ENCODE measurements at places on chromosomes 13 and 19. TPM values are rescaled to one million over a fixed set of nuclear protein-coding genes. Genes with fewer than 3 reads are reported as not detected.
A peak's percentile ranks its signal among the peaks of the same experiment; 100 is the strongest.

GRCh38 chr13:41075034-41075433 is 13.7 kb downstream of the WBP4 start:
- DNase-seq, result no peak

DNA sequence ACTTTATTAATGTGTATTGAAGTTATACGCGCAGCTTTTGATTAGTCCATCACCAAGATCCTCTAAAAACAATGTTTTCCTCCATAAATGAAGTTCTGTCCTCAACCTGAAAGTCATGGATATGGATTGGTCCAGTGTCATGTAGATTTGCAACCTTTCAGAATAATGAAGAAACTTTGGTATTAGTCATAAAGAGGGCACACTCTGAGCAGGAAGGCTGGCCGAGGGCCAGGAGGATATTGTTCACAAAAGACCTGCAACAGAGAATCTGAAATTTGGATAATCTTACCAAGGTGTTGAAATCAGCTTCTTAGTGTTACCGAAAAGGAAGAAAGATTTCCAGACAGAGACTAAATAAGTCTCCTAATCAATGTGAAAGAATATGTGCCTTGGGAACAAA is 20.7 kb downstream of the CLDN10 start:
- no peak for DNase-seq

DNA sequence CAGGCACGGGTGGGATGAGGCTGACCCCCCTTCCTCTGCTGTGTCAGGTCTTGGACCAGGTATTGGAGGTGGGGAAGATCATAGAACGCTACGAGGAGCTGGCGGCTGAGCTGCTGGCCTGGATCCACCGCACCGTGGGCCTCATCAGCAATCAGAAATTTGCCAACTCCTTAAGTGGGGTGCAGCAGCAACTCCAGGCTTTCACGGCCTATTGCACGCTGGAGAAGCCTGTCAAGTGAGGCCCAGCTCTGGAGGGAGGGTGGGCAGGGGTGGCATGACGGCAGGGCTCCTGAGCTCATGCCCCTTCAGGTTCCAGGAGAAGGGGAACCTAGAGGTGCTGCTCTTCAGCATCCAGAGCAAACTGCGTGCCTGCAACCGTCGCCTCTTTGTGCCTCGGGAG is 35.3 kb downstream of the SPTBN4 start:
- no peak for DNase-seq

- DNase-seq, result no peak
Measured at GRCh38 chr13:111539252-111539651, 218.8 kb downstream of the TEX29 start.

- DNase-seq, result no peak
Measured at GRCh38 chr13:52022356-52022755, 2.1 kb upstream of the UTP14C start.

The FCAR gene
- total RNA-seq, result 5.2 TPM

DNA sequence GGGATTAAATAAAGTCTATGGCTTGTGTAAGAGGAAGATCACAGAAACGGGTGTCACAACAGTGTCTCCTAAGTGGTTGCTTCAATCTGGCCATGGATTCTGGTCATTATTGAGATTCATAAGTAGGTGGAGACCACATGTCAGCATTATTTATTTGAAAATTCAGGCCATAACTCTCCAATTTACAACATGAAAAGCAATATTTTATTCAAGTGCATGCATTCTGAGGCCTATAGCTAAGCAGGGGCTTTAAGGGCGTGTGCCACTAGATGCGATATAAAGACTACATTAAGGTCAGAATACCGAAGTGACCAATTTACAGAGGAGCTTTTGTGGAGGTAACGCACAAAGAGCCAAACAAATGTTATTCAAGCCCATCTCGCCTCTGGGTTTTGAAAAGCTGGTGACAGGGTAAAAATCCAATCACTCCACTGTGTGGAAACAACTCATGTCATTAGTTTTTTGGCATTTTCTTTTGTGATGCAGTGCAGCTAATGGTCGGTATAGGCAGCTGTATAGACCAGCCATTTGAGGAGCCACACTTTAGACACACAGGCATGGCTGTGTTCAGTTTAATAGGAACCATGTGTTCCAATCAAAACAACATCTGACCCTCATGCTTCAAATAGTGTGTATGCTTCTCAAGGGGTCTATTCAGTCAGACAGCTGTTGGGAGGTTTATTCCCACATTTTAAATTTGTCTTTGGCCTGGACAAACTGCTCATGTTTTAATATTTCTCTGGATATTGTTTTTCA is 123.7 kb downstream of the KL start:
- DNase-seq, result no peak

DNA sequence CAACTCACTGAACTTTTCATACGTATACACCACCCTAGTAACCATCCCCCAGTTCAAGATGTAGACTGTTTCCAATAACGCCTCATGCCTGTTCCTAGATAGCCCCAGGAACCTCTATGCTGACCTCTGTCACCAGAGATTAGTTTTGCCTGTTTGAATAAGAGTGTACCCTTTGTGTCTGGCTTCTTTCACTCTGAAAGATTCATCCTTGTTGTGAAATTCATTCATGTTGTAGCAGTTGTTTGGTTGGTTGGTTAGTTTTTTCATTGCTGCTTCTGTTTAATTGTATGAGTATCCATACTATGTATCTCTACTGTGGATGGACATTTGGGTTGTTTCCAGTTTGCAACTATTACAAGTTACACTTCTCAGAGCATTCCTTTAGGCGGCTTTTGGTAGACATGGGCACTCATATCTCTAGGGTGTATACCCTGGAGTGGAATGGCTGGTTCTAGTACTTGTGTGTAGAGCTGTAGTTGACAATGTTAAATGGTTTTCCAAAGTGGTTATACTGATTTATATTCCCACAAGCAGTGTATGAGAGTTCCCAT is 1.6 kb downstream of the RNASEH2B start:
- DNase-seq, result no peak

GRCh38 chr13:98575904-98576199 is 1.1 kb downstream of the STK24 start:
- DNase-seq, result no peak

The PNMA8A gene
- 12.4 TPM for total RNA-seq

- DNase-seq, result no peak
Measured at GRCh38 chr13:73958657-73959397, 175.4 kb downstream of the KLF12 start.

DNA sequence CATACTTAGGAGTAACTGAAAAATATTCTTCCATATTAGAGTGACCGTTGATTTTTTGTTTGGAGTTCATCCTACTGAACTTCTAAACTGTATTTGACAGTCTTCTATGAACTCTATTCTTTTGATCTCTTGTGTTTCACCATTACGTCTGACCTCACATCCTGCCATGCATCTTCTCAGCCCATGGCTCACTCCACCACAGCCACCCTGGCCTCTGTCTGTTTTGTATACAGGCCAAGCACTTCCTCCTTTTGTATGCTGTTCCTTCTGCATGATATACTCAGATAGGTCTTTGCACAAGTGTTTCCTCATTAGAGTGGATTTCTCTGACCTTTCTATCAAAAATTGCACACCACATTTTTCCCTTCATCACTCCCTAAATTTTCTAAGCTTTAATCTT is 119.9 kb downstream of the MAB21L1 start:
- no peak for DNase-seq

DNA sequence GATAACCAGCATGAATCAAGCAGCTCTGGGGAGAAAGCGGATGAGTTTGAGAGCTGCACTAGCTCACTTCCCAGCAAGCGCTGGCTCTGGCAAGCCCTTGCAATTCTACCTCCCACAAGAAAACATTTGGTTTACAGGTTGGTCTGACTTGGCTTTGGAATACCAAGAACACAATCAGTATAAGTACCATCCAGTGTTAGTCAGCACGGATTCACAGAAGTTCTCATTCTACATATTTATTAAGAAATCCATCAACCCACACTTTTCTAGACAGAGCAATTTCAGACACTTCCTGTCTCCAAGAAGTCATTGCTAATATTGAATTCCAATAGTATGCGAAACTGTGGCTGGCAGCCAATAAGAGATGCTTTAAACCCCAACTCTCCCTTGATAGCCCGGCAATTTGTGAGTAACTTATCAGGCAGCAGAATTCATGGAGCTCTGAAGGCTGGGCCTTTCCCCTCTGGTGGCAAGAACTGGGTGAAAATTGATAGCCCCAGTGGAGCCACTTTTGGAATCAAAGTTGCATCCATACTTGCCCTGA is 59.4 kb upstream of the WASF3 start:
- no peak for DNase-seq

The TMPRSS9 gene
- total RNA-seq, result 0.23 TPM

DNA sequence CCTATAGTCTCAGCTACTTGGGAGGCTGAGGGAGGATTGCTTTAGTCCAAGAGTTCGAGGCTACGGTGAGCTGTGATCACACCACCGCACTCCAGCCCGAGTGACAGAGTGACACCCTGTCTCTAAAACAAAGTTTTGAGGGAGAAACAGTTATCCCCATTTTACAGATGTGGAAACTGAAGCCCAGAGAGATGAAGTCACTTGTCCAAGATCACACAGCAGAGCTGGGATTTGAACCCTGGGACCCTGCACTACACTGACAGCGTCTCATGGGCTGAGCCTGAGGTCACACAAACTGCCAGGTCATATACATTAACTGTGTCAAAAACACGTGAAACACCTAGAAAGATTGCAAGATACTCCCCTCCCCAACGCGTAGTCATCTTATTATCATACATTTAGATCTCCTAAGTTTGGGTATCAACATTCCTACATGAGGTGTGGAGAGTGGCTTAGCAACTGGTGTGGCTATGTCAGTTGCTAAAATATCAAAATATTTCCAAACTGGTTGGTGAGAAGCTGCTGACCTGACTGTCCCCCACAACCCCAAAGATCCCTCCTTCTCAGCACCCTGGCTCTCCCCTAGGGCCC is 8.2 kb downstream of the FCGBP start:
- no peak for DNase-seq

DNA sequence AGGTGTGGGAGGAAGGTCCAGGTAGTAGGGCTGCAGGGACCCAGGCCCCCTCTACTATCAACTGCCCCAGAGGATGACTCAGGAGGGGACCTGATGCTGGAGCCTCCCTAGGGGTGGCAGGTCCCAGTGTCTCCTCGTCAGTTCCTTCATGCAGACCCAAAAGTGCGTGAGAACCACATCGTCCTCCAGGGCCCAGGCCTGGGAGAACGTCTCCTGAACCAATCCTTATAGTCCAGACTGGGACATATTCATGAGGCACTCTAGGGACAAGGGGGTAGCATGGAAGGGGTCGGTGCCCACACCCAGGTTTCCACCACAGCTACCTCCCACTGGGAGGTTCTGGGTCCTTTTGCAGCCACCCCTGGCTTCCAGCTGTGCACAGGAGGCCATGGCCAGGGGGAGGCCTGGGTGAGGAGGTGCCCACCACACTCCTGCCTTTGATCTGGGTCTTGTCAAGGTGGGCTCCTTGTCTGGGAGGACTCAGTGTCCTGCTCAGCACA is 38.0 kb upstream of the TPM4 start:
- DNase-seq, result no peak

The RASGRP4 gene
- 9.8 TPM for total RNA-seq

DNA sequence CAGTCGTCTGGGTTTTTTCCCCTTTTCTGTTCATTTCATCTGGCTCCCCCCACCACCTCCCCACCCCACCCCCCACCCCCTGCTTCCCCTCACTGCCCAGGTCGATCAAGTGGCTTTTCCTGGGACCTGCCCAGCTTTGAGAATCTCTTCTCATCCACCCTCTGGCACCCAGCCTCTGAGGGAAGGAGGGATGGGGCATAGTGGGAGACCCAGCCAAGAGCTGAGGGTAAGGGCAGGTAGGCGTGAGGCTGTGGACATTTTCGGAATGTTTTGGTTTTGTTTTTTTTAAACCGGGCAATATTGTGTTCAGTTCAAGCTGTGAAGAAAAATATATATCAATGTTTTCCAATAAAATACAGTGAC is 9.3 kb downstream of the CALM3 start:
- peak; percentile 24 for DNase-seq

- DNase-seq, result no peak
Measured at GRCh38 chr19:21022996-21023395, 2.5 kb downstream of the ZNF430 start.

The USP12 gene
- total RNA-seq, result 32.2 TPM

DNA sequence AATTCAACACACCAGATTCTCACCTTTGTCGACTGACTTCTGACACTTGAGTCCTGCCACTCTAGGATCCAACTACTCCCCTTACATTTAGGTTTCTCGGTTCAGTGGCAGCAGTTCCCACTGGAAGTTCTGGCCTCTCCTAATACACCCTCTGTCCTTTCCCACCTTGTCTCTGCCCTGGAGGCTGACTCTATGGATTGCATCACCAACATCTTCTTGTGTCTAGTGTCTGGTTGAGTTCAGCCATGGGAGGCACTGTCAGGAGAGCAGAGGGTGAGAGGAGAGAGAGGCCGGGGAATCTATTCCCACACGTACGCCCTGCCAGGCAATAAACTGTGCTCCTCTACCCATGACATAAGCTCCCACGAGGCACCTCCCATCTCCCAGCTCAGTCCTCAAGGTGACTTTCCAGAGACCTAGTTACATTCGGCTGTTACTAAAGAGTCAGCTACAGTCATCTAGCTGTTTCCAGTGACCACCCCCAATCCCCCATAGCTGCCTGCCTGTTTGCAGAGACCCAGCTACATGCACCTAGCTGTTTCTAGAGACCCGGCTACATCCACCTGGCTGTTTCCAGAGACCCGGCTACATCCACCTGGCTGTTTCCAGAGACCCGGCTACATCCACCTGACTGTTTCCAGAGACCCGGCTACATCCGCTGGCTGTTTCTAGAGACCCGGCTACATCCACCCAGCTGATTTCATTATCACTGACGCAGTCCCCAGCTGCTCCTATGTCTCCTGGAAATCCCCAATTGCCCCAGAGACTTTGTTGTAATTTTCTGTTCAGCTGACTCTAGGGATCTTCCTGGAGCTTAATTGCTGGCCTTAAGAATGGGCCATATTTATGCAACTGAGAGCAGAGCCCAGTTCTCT is 8.1 kb upstream of the LILRB4 start:
- DNase-seq, result no peak

The DNM2 gene
- 160 TPM for total RNA-seq

DNA sequence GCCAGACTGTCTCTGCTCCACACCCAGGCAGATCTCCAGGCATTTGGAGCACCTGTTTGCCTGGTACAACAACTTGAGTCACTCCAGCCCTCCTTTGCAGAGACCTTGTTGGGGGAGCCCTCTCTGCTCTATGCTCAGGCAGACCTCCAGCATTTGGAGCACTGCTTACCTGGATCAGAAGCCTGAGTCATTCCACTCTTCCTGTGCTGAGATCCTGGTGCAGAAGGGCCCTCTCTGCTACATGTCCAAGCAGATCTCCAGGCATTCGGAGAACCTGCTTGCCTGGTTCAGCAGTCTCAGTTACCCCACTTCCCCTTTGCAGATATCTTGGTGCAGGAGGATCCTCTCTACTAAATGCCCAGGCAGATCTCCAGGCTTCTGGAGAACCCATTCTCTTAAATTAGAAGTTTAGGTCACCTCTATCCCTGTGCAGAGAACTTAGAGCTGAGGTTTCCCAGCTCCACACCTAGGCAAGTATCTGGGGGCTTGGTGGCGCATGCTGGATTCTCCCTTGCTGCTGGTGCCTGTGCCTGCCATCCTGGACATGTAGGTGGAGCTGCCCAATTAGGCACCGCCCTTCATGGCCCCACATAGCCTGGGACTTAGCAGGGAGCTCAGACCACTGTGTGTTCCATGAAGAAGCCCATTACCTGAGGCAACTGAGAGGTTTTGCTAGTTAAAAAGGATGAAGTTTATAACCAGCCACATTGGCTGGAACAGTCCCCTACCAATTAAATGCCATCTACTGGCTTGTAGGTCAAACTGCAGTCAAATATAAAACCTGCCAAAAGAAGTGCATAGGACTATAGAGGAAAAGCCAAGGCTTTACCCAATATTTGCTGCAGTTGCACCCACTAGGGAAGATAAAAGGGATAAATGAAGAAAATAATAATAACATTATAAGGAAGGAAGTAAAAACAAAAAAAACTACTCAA is 97.6 kb upstream of the SLITRK6 start:
- peak; percentile 31 for DNase-seq
